ENCODE measurements at places on chromosomes 13 and 19.

GRCh38 chr13:101053301-101054093, 362.8 kb downstream of the NALCN start:
- DNase-seq = no peak

DNA sequence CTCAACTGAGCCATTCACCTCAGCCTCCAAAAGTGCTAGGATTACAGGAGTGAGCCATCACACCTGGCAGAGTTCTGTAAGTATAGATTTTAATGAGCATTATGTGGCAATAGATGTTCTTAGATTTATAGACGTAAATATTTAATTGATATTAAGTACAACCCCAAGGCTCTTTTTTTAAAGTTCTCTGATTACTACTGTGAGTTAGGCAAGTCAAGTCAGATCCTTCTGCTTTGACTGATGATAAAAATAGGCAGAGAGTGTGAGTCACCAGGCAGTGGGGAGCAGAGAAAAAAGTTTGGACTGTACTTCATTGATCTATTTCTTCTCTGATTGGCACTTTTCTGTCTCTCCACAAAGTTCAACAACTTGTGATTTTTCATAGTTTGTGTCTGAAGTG, 1379.9 kb downstream of the UQCRFS1 start:
- no peak for DNase-seq

DNA sequence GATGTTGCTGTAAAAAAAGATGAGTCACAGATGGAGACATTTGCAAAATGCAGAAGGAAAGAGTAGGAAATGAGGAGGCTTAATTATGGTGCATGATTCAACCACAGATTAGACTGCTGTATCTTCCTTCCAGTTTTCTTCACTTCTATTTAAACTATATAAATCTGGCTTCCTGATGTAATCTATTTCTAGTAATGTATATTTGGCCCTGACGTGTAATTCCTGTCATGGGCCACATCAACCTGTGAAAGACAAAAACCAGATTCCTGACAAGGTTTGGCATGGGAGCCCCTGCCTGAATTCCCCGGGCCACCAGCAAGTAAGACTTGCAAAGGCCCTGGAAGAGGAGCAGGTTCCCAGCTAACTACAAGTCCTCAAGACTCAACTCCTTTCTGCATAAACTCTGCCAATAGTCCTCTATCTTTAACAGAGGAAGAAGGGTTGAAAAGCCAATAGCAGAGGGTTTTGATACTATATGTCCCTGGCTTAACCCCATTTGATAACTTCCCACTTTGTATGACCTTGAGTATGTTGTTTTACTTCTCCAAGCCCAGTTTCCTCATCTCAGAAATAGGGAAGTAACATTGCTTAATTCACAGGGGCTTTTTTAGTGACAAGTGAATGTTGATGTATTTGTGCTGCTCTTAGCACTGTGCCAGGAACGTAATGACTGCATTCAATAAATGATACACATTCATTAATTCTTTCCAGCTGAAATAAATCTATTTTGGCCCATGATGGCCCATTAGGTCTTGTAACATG, 172.7 kb downstream of the SPRY2 start:
- no peak for DNase-seq

DNA sequence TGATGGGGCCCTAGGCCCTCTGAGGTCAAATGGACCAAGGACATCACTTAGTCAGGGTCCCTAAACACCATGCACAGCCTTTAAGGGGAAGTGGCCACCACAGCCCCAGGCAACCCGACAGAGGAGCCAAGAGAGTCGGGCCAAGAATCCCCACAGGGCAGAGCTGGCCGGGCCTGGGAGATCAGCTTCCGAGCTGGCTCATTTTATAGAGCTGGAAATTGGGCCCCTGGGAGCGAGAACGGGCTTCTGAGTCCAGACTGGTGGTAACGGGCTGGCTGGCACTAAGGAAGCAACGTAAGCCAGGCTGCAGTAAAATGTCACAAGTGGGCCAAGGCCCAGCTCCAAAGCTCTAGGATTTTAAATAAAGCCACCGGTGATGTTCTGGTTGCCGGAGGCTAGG, 51.1 kb downstream of the HSPH1 start:
- DNase-seq = no peak

DNA sequence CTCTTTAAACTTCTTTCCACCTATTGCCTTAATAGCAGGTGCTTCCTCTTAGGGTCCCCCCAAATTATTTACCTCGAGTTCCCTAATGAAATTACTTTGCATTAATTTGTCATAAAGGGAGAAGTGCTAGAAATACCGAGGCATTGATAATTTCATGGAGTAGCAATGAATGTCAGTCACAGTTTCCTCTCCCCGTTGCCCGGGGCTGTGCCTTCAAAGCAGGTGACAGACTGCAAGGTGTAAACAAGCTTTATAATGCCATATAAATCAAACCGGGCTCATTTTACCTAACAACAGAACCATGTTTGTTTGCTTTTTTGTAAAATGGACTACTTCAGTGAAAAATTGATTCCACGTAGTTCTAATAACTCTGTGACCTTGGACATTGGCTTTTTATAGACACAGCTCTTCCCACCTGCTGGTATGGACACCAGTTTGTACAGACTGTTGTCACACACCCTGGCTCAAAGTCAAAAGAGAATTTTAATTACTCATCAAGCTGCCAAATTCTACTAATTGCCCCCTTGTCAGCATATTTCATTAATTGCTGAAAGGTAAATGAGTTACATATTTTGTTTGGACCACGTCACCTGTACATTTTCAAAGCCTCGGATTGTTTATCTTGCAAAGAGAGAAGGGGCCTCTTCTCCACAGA, 171.1 kb downstream of the STK24 start:
- no peak for DNase-seq

- peak; percentile 46 for DNase-seq
Measured at GRCh38 chr13:50370303-50370950, 355.2 kb downstream of the KCNRG start.

GRCh38 chr13:24747248-24748060, 16.5 kb upstream of the RNF17 start:
- DNase-seq = peak; percentile 42

DNA sequence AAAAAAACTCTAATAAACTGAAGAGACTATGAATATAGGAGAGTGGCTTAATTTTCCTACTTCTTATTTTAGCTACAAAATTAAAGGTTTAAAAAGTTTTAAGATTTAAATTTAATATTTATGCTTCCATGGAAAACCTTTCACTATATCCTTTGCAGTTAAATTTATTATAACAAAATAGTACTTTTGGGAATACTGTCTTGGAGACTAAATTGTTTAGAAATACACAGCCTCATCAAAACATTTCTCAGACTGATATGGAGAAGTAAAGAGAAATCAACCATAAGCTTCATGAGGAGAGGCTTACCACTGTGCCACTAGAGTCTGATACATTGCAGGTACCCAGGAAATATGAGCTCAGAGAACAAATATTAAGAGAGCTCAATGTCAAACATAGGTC, 436.5 kb downstream of the KCTD12 start:
- DNase-seq = no peak

DNA sequence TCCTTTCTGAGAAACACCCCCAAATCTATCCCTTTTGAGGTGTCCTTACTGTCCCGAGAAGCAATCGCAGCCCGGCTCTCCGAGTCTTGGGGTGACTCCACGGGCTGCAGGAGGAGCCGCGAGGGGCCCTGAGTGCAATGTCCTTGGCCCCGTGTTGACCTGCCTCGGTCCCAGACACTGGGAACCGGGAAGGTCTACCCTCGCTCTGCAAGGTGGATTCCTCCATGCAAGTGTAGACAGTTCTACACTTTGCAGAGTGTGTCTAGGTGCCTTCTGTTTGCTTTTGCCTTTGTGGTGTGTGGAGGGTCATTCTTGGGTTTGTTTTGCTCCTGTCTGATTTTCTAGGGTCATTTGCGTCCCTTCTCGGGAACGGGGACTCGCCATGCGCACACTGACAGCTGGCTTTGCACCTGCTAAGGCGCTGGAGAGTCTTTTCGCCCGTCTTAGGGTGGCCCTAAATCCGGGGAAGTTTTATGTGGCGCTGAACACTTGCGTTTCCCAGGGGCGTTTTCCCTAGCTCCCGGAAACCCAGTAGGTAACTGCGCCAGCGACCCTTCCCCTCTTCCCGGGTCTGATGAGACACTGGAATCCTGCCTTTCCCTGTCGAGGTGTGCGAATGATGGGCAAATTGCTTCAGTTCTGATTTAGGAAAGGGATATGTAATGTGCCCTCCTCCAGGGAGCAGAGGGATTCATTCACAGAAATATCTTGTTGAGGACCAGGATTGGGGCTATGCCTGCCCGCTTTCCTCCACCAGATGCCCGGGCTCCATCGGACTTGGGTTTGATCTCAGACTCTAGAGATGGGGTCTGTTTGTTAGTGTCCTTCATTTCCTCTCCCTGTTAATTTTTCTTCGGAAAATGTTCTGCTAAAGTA, 755 bp downstream of the SERTM1 start:
- no peak for DNase-seq

GRCh38 chr13:100333141-100333540, 244.2 kb downstream of the PCCA start:
- DNase-seq = no peak

All from activated CD4-positive, alpha-beta T cell treated with anti-CD3 and anti-CD28 coated beads, Interleukin-2, amount 50 U/mL, for 16 hours (primary cell).